ENCODE measurements at places on chromosomes 2 and 18.

GRCh38 chr2:95056461-95057459 lies 31.3 kb downstream of the MAL start:
- peak; percentile 29 for ATAC-seq

GRCh38 chr18:66124394-66124793 lies 373.6 kb downstream of the CDH7 start:
- no peak for ATAC-seq

GRCh38 chr2:127640082-127641072 lies 5.6 kb upstream of the GPR17 start:
- no peak for ATAC-seq

GRCh38 chr2:120542911-120543527 lies 192.6 kb upstream of the GLI2 start:
- no peak for ATAC-seq

DNA sequence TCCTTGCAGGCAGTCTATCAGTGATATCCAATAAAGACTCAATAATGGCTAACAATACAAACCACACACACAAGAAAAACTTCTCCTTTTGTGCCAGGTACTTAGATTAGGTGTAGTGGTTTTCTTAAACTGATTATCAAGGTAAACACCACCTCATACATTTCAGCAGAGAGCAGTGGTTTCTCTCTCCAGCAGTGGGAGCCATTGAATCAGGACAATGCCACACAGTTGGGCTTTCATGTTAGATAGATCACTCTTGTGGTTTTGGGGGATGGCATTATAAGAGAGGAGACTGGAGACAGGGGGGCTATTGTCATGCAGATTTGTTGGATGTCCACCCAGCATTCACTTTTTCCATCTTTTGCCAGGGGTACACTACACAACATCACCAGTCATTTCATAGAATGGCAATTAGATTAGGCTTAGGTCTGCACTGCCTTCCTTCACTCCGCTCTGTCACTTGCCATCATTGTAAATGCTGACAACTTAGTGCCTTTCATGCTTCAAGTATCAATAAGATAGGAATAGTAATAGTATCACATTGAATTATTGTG lies 13.6 kb upstream of the IRS1 start:
- ATAC-seq = no peak

DNA sequence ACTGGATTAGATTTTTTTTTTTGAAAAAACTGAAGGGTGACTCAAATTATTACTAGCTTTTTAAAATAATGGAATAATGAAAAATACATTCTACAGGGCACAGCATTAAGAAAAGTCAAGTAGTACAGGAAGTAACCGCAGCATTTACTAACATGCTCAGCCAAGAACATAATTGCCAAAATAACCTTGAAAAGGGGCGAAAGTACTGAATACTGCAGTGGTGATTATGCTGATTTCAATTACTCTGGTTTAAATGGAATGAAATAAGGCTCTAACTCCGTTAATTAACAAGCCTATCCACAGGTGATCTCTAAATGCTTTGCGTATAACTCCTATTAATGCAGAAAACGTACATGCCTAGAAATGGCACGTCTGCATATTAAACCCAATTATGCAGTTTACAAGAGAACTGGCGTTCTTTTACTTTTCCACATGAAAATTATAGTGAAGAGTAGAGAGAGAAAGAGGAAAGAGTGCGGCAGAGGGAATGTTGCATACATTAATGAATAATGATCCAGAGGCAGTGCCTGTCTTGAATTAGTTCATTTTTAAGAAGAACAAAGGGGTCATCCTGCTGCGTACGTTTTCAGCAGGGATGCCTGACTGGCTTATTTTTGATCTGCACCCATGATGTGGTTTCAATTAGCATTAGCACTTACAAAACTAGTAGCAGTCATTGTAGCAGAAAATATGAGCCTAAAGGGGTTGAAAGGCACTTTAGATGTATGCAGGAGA lies 612.4 kb downstream of the NYAP2 start:
- no peak for ATAC-seq

- no peak for ATAC-seq
These were observed 312.0 kb downstream of the IRS1 start for GRCh38 chr2:226487573-226487972.

GRCh38 chr18:25557011-25557410 lies 205.0 kb upstream of the ZNF521 start:
- no peak for ATAC-seq

Data from gastroesophageal sphincter (tissue), 4 donors.